ENCODE measurements at places on chromosomes 1 and 21. TPM values are rescaled to one million over a fixed set of nuclear protein-coding genes. Genes with fewer than 3 reads are reported as not detected.

DNA sequence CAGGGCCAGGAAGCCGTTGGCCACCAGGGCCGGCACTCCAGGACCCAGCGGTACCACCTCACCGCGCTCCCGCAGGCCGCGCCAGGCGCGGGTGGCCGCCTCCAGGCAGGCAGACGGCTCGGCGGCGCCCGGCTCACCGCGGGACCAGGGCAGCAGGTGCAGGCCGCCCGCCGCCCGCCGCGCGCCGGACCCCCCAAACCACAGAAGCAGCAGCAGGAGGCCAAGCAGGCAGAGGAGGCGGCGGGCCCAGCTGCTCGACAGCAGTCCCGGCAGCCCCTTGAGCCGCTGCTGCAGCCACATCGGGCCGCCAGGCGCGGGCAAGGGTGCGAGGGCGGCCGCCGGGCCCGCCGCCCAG, 312 bp downstream of the KIAA2013 start:
- no peak overlapping the region for H3K27ac ChIP-seq
- DNase-seq = no peak
- peaks cover 23% of the 10 kb centered on the region for H3K36me3 ChIP-seq
- peaks cover 26% of the 10 kb centered on the region for H3K4me1 ChIP-seq
- H3K27me3 ChIP-seq = no peaks in the 10 kb centered on the region
- no peak overlapping the region for H3K4me3 ChIP-seq

DNA sequence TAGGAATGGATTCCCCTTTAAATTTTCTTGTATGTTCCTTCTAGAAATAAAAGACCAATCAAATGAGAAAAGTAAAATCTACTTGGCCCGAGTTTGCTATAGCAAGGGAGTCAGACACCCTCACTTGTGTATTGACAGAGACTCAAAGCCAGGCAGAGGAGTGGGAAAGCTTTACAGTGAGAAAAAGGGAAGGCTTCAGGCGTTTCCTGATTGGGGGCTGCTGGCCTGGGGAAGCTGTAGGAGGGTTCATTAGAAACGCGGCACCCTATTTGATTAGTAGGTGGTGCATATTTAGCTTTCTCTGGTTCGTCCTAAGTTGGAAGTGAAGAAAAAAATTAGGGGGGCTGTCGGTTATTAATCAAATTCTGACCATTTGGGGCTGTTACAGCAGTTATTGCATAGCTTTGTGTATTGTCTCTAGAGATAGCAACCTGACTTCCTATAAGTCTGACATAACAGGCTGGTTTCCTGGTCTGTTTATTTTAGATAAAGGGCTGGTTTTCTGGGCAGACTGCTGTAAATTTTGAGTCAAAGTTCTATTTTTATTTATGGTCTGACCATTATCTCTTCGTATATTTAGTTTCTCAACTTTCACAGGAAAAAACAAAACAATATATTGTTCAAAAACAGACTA, 10.0 kb downstream of the SLC25A24 start:
- no peak overlapping the region for H3K4me3 ChIP-seq
- no peak overlapping the region for H3K27ac ChIP-seq
- peaks cover 36% of the 10 kb centered on the region for H3K36me3 ChIP-seq
- DNase-seq = no peak
- H3K4me1 ChIP-seq = peaks cover 10% of the 10 kb centered on the region

DNA sequence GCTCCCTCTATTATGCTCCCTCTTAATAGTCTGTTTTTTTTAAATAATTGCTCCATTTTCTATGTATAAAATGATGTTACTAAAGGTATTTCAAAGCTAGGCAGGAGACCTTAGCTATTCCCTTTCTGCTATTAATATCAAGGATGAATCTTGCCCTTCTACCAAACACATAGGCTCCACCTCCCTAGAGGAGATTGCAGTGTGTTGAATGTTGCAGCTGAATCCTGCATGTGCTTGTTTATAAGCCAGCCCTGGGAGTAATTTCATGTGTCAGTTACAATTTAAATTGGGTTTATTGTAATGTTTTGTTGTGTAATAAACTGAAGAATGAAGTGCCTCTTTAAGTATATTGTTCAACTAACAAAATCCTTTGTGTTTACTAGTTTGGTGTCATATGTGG, 66.0 kb downstream of the TMEM200B start:
- no peak for DNase-seq
- H3K36me3 ChIP-seq = peaks cover 12% of the 10 kb centered on the region
- H3K27ac ChIP-seq = no peak overlapping the region

ALG14 gene
- 2.4 TPM for total RNA-seq

ANKRD45 gene
- not detected for total RNA-seq

DNA sequence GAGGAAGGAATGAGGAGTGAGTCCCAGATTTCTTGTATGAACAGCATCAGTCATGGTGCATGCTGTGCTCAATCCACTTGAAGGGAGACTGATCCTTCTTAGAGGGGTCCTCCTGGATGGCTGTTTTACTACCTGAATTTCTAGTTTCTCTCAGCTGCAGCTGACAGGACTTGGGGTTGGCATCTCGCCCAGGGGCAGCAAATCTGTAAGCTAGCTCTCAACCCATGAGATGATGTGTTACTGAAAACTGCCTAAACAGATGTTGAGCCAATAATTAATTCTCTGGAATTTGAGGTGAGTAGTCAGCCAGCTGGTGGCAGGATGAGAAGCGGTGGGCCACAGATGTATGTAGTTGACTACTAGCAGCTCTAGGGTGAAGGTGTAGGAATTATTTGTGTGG, 19.6 kb downstream of the BACH1 start:
- no peaks in the 10 kb centered on the region for H3K27me3 ChIP-seq
- no peak overlapping the region for H3K27ac ChIP-seq
- DNase-seq = no peak
- no peak overlapping the region for H3K4me3 ChIP-seq

NBPF4 gene
- not detected for total RNA-seq

- peaks cover 58% of the 10 kb centered on the region for H3K4me1 ChIP-seq
- no peaks in the 10 kb centered on the region for H3K27me3 ChIP-seq
- H3K36me3 ChIP-seq = peaks cover 84% of the 10 kb centered on the region
- DNase-seq = no peak
- H3K27ac ChIP-seq = peak overlapping the region; percentile 67
These were observed 13.0 kb downstream of the SFPQ start for GRCh38 chr1:35179908-35180307.

DNA sequence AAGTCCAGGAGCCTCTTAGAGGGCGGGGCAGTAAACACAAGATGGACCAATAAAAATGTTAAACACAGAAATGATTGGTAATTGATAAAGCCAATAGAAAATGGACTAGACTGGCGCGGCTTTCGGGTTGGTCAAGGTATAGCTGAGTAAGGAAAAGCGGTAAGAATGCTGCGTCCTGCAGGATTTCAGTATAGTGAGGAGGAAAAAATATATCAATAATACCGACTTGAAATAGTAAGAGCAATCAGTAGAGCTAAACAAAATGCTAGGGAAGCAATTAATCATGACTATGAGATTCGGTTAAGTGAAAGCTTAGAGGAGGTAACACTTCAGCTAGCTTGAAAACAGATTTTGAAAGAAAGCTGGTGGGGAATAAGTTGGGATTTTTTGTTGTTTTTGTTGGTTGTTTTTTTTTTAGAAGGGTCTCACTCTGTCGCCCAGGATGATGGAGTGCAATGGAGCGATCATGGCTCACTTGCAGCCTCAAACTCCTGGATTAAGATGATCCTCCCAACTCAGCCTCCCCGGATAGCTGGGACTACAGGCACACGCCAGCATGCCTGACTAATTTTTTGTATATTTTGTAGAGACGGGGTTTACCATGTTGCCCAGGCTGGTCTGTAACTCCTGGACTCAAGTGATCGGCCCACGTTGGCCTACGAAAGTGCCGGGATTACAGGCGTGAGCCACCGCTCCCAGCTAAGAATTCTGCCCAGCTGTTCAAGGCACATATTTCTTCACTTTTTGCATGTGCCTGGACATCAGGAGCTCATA, 711 bp upstream of the TESK2 start:
- no peak overlapping the region for H3K4me3 ChIP-seq
- H3K4me1 ChIP-seq = peaks cover 5% of the 10 kb centered on the region
- peaks cover 6% of the 10 kb centered on the region for H3K36me3 ChIP-seq
- H3K27ac ChIP-seq = no peak overlapping the region
- H3K27me3 ChIP-seq = no peaks in the 10 kb centered on the region

GRCh38 chr1:119747451-119747850, 21.3 kb downstream of the HMGCS2 start:
- H3K36me3 ChIP-seq = peaks cover 6% of the 10 kb centered on the region
- H3K4me3 ChIP-seq = no peak overlapping the region
- no peak for DNase-seq
- peaks cover 18% of the 10 kb centered on the region for H3K27me3 ChIP-seq

PADI3 gene
- total RNA-seq = not detected

MDM4 gene
- 75.5 TPM for total RNA-seq

TAS1R1 gene
- not detected for total RNA-seq

TNFRSF4 gene
- total RNA-seq = 788 TPM

DNA sequence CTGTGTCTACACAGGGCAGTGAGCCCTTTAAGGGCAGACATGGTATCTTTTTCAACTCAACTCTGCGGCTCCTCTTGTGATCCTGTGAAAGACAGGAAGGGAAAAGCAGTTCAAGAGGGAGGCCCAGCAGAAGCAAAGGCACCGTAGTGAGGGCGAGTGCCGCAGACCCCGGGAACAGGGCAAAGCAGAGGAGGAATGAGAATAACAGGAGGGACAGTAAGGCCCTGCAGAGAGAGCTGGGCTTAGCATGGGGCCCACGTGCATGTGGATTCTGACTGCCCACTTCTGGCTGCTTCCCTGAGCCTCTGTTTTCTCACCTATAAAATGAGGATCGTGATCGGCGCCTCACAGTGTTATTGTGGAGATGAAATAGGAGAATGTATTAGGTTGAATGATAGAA, 409.3 kb downstream of the PTPRU start:
- no peak overlapping the region for H3K27ac ChIP-seq
- DNase-seq = no peak
- H3K36me3 ChIP-seq = no peaks in the 10 kb centered on the region
- peaks cover 14% of the 10 kb centered on the region for H3K27me3 ChIP-seq
- no peak overlapping the region for H3K4me3 ChIP-seq
- H3K4me1 ChIP-seq = no peaks in the 10 kb centered on the region

IQCC gene
- 6.0 TPM for total RNA-seq

NIT1 gene
- 51.3 TPM for total RNA-seq

DNA sequence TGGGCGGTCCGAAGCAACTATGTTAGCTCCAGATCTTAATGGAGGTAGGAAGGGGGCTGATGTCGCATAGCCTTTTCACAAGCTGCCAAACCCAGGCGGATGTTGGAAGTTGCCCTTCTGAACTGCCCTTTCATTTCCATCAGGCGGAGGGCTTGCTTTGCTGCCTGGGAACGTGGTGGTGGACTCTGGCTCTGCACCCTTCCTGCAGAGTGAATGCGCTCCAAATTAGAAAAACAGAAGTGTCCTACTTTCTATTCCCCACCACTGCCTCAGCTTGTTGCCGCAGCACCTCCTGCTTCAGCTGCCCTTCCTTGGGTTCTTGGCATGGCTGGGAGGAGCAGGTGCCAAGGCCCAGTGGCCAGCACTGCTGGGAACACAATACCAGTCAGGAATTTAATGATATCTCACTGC, 60.6 kb downstream of the AK4 start:
- H3K27me3 ChIP-seq = no peaks in the 10 kb centered on the region
- H3K4me3 ChIP-seq = no peak overlapping the region
- no peak overlapping the region for H3K27ac ChIP-seq
- peaks cover 69% of the 10 kb centered on the region for H3K4me1 ChIP-seq
- H3K36me3 ChIP-seq = peaks cover 17% of the 10 kb centered on the region
- no peak for DNase-seq

DNA sequence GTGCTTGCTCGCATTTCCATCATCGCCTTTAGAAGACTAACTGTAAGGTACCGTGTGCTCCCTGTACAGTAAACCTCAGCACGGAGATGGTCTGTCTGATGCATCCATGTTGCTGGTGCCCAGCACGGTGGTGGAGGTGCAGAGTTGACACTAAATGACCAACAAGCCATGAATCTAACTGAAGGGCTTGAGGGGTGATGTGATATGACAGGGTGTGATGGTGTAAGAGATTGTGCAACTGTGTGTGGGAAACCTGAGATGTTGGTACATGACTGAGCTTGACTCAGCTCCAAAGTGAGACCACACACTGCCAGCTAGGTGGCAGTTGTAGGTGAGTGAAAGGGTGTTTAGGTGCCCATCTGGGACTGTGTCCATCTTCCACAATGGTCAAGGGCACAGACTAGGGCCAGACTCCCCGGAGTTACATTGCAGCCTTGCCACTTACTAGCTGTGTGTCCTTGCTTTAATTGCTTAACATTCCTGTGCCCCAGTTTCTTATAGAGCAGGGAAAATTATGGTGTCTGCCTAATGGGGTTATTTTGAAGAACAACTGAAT, 21.4 kb downstream of the SLC2A1 start:
- H3K36me3 ChIP-seq = peaks cover 64% of the 10 kb centered on the region
- H3K4me3 ChIP-seq = peak overlapping the region; percentile 63
- H3K4me1 ChIP-seq = peaks cover 97% of the 10 kb centered on the region
- peak overlapping the region; percentile 89 for H3K27ac ChIP-seq
- H3K27me3 ChIP-seq = no peaks in the 10 kb centered on the region

GRCh38 chr21:35223480-35224156, 174.5 kb upstream of the RUNX1 start:
- no peaks in the 10 kb centered on the region for H3K36me3 ChIP-seq
- H3K4me3 ChIP-seq = no peak overlapping the region
- peaks cover 10% of the 10 kb centered on the region for H3K27me3 ChIP-seq
- no peak overlapping the region for H3K27ac ChIP-seq

DNA sequence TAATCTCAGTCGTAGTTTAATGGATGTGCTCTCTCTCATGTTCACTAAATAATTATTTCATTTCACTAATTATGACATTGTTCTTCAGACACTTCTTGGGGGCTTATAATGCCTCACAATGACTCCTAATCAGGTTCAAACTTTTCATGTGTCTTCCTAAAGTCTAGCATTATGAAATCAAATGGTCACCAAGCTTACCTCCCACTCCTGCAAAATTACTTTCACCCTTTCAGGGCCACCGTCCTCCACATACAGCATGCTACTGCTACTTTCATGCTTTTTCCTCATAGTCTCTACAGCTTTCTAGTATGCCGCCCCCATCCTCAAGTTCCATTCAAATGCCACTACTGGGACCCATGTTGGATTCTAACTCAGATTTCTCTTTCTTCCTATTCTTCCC, 59.8 kb upstream of the C1orf53 start:
- DNase-seq = no peak
- H3K4me3 ChIP-seq = no peak overlapping the region
- no peaks in the 10 kb centered on the region for H3K36me3 ChIP-seq

DIO1 gene
- total RNA-seq = not detected

DNA sequence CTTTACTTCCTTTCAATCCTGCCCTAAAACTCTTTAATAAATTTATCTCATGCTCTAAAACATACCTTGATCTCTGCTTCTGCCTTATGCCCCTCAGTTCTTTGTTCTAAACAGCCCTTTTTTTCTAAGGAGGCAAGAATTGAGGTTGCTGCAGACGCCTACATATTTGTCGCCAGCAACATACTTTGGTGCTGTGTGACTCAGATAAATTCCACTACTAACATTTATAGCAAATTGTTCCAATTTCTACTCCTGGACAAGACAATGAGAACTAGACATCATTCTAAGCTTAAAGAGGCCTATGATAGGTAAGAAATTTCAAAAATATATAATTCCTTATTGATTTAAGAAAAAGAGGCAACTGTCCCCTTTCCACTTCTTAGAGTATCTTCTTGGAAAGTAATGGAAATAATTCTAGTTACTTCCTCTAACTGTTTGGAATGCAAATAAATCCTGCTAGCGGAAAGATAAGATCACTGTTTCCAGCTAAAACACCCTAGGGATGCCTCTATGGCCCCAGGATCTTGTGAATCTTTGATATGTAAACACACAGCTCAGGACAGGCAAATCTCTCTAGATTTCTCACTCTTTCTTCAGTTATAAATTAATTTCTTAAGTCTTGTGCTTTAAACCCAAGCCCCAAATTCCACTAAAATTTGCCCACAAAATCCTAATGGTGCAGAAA, 869.1 kb downstream of the KCNT2 start:
- H3K4me3 ChIP-seq = no peak overlapping the region
- H3K27me3 ChIP-seq = no peaks in the 10 kb centered on the region
- no peak overlapping the region for H3K27ac ChIP-seq
- DNase-seq = no peak
- H3K4me1 ChIP-seq = no peaks in the 10 kb centered on the region
